Anterior cingulate cortex (tissue), 58 donors: ENCODE measurements at places on chromosomes 12 and 14.

DNA sequence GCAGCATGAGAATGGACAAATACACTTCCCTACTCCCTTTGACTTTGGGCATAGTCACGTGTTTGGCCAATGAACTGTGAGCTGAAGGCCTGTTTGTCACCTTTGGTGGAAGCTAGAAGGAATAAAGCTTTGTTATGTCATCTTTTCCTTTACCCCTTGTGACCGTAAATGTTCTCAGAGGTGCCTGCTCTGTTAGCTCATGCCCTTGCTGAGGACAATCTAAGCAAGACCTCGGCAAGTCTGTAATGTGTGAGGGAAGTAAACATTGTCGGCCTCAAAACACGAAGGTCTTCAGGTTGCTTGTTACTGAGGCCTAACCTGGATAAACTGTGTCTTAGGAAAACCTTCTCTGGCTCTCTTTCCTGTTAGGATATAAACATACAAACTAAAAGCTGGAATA, 354.2 kb downstream of the TMEM132D start:
- no peak for DNase-seq

GRCh38 chr12:14264778-14265177, 100.7 kb upstream of the ATF7IP start:
- no peak for DNase-seq

GRCh38 chr12:25689996-25690501, 137.0 kb upstream of the LMNTD1 start:
- DNase-seq: no peak

- no peak for DNase-seq
Measured at GRCh38 chr12:84124211-84124610, 788.4 kb downstream of the SLC6A15 start.

GRCh38 chr14:58625438-58625837, 12.3 kb upstream of the DACT1 start:
- no peak for DNase-seq

DNA sequence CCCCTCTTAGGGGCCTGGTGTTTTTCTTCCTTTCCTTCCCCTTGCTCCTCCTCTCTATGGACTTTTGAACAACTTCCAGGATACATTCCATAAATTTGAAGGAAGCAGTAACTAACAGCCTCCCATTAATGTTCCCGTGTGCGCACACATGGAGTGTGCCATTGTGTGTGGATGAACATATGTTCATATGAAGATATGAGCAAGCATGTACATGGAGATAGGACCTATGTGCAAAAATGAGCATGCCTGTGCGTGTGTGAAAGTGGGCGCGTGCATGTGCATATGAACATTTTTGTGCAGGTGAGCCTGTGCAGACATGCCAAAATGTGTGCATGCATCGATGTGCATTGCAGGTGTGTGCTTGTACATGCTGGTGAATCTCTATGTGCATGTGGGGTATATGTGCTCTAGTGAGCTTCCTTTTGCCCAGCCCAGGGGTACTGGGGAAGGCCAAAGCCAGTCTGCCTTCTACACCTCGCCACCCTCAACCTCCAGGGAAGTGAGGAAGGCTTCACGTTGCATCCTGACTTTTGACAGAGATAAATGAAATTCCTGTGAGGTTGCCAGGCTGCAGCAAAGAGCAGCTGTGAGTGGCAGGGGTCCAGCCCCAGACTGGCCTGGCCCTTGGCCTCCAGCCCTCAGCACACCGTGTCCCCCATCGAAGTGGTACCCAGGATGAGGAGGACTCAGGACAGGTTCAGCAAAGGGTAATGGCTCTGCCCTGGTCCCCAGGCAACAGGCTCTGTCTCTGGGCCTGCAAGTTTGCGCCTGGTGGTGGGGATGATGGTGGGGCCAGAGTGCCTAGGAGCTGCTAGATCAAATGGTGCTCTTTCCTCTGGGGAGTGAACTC, 21.1 kb upstream of the PGF start:
- no peak for DNase-seq

- no peak for DNase-seq
Measured at GRCh38 chr12:104282109-104282508, 21.4 kb upstream of the EID3 start.

DNA sequence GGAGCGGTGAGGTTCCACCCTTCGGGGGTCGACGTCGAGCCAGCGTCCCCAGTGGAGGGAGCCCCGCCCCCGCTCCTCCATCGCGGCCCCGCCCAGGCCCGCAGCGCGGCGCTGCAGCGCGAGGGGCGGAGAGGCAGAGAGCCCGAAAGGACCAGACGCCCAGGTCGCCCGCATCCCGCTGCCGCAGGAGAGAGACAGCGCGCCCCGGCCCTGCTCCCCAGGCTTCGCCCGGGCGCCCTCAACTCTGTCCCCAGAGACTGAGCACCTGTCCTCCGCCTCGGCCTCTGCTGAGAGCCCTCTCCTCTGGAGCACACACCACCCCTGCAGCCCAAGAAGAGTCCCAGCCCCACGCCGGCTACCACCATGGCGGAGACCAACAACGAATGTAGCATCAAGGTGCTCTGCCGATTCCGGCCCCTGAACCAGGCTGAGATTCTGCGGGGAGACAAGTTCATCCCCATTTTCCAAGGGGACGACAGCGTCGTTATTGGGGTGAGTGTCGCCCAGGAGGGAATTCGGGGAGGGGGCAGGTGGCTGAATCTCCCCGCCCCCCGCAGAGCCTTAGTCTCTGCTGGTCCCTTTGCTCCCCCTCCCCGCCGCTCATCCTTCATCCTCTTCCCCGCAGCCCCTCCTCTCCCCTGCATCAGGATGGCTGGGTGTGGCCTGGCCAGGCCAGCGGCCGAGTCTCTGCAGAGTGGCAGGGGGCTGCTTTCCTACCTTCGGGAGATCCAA, at the start of gene KIF5A:
KIF5A (plus strand) TSS at position 136 of the 732 bp plus-strand sequence; CDS start at position 364, 228 bp downstream.
- DNase-seq: peak; percentile 35

DNA sequence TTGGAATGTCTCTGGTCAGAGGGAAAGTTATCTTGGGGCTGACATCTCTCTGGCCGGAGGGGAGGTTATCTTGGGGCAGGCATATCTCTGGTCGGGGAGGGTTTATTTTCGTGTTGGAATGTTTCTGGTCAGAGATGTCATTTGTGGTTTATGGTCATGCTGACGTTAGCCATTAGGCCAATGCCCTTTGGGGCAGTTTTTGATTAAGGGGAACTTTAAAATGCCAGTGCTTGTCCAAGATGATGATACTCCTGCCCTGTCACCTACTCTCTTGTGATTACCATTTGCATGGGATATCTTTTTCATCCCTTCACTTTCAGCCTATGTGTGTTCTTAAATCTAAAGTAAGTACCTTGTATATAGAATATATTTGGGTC, 29.0 kb upstream of the A2M start:
- DNase-seq: no peak

DNA sequence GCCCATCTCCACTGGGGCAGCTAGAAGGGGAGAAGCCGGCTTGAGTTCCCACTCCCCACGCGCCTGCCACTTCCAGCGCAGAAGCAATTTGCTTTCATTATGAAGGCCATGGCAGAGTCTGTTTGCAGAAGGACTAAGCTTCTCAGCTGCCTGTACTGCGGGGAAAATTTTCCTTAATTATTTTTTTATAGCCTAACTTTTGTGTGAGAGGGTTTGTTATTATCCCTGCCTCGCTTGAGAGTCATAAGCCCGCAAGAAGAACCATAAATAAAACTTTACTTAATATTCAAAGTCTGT, 56.0 kb upstream of the DLK1 start:
- DNase-seq: no peak

DNA sequence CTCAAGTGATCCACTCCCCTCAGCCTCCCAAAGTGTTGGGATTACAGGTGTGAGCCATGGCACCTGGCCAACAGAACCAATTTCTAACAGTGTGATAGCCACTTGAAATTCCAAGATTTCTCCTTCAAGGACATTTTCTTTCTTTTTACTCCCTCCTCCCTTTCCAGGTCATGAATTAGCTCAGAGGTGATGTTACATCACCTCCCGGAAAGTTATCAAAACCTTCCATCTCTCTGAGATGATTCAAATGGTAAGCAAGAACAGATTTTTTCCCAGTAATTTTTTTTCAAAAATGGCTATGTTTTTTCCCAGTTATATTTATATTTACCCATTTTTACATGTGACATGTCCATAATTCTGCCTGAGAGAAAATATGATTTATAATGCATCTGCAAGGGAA, 15.6 kb upstream of the SMAGP start:
- no peak for DNase-seq

DNA sequence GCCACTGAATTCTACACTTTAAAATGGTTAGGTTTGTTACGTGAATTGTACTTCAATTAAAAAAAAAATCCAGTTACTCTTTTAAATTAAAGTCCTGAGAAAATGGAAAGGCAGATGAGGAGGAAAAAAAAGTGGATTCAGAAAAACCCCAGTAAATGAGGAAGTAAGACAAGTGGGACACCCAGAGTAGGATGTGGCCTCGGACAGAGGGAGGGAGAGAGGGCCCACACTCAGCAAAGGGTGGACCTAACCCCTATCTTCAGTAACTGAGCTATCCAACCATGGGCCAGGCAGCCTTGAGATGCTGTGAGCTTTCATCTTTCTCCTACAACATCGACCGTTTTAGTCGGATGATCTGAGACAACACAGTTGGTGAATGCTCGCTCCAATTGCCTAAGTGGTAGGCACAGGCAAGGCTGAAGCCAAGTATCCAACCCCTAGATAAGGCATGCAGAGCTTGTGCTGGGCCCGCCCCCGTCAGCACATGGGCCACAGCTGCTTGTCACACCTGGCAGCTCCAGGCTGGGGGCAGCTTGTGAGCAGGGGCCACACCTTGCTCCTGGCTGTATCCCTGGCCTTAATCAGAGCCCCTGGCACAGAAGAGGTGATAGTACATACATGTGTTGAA, 142.1 kb downstream of the TTC7B start:
- DNase-seq: no peak

DNA sequence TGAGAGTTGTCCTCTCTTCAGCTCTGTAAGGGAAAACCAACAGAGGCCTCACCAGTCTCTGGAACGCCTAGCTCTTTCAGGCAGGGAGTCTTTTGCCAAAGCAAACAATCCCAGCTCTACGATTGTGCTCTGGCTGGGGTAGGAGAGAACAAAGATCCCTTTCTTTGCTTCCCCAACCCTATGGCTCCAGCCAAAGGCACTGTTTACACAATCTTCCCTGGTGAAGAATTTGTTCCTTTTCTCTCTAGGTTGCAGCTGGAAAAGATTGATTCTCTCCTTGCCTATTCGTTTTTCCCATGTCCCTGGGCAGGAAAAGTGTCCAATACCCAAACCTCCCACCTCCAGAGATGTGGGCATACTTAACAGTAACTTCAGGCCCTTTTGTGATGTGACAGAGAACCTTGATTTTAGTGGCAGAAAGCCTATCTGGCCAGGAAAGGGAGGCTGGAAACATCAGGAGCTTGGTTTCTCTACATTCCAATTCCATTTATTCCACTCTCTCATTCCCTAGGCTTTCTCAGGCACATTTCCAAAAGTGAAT, 16.8 kb downstream of the ATP5MC2 start:
- peak; percentile 54 for DNase-seq

DNA sequence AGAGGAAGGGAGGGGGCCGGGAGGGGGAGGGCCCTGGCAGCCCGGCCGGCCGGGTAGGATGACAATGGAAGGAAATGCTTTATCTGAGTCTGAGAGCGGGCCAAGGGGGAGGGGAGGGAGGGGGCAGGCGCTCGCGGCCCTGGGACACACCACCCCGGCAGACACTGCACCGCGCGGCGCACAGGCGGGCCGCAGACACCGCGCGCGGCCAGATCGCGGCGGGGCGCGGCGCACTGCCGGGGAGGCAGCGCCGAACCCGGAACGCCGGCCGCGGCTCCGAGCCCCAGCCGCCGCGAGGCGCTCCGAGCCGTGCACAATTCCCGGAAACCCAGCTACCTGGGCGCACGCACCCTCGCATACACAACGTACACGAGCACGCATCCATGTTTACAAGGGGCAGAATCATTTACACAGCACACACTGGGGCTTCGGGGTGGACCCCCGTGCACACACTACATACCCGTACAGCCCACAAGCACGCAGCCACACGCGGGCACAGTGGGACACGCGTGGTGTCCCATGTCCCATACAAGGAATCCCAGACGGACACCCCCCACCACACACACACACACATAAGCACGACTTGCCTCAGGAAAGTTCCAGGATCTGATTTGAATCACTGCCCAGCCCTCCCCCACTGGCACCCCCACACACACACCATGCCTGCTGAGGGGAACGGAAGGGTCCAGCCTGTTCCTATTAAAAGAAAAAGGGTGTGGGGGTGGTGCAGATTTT, at the start of gene HDAC7:
HDAC7 (minus strand) TSS at position 8 of the 735 bp plus-strand sequence. CDS start 118 bp downstream, outside the sequence.
- peak; percentile 42 for DNase-seq

DNA sequence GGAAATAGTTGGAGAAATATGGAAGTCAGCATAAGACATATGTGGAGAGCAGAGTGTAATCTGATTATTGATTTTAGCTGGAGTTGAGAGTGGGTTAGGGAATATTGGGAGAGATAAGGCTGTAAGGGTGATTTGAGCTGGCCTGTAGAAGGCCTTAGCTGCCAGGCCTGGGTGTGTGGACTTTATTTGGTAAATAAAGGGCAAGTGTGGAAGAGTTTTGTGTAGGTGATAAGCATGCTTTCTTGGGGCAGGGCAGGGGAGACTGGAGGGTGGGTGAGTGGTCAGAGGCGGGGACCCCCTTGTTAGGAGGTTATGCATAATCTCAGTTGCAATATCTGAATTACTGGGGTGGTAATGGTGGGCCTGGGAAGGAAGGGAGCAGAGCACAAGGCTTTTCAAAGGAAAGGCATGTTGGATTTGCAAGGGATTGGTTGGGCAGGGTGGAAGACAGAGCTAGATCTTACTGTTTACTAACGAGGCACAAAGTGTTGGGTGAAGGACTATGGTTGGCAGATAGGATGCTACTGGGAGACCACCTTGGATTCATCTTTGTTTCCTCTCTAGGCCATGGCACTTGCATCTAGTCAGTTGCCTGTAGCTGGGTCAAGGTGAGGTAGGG, 5.5 kb downstream of the KHNYN start:
- no peak for DNase-seq

GRCh38 chr14:43625294-43625693, 881.8 kb downstream of the FSCB start:
- DNase-seq: no peak
